B cell (primary cell): ENCODE measurements at places on chromosomes 4 and X. TPM values are rescaled to one million over a fixed set of nuclear protein-coding genes. Genes with fewer than 3 reads are reported as not detected.

The KIAA1210 gene
- not detected in 2 replicates for total RNA-seq

DNA sequence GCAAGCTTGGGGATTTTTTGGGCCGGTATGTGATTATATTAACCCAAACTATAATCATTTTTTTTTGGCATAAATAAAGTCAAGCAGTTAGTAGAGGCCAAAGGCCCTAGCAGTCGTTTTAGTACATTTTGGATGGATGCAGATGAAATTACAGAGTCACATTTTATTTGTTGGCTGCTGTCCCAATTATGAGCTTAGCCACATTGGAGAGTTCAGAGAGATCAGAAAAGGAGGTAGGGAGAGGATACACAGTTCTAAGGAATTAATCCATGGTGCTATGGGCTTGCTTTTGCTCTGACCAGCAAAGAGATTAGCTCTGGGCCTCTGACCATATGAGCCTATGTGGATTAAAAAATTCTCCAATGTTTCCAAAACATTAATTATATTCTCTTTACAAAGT lies 395.1 kb downstream of the RAPGEF2 start:
- DNase-seq, result no peak

The DEFB131A gene
- not detected in 2 replicates for total RNA-seq

The UGT2A3 gene
- not detected in 2 replicates for total RNA-seq

DNA sequence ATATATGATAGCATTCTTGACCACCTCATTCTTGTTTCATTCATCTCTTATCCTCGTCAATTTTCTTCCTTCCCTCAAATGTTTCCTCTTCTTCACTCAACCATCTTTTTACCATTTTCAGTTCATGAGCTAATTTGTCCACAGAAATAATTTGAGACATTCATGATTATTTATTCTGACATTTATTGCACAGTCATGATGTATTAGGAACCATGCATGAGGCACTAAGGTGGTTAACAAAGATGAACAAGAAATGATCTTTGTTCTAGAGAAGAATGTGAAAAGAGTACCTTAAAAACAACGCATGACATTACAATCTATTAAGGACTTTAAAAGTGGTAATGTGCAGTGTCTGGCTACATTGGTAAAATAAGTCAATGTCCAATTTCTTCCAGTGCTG lies 27.9 kb downstream of the TEC start:
- no peak for DNase-seq
